Posterior vena cava (tissue), 2 donors: ENCODE measurements at places on chromosomes 7 and 10. TPM values are rescaled to one million over a fixed set of nuclear protein-coding genes. Genes with fewer than 3 reads are reported as not detected.
A peak's percentile ranks its signal among the peaks of the same experiment; 100 is the strongest.

- DNase-seq, result no peak
Observed at GRCh38 chr7:36157527-36158320, 4.7 kb downstream of the EEPD1 start.

The SLC39A12 gene
- total RNA-seq, result 0.10 TPM

DNA sequence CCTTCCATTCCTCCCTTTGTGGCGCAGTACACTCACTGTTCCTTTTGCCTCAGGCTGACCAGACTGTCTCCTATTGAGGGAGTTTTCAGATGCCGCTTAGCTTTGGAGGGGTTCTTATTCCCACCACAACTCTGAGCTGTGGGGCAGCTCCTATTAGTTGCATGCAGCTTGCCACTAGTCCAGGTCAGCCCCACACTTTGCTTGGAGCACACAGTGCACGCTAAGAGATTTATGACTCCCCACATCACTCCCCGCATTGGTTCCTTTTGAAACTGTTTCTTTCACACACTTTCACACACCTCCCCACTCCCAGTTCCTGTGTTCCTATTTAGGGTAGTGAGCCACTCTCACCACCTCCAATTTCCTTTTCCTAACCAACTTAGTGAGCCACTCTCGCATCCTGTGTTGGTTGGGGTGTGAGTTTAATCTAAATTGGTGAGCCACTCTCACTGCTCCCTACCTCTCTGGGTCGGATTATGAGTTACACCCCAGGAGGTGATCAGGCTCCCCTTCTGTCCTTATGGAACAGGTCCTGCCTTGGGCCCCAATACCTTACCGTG lies 10.4 kb upstream of the ZNF485 start:
- no peak for DNase-seq

GRCh38 chr10:119478811-119479341 lies 63.6 kb downstream of the RGS10 start:
- DNase-seq, result no peak

The HOXA3 gene
- total RNA-seq, result 9.3 TPM

DNA sequence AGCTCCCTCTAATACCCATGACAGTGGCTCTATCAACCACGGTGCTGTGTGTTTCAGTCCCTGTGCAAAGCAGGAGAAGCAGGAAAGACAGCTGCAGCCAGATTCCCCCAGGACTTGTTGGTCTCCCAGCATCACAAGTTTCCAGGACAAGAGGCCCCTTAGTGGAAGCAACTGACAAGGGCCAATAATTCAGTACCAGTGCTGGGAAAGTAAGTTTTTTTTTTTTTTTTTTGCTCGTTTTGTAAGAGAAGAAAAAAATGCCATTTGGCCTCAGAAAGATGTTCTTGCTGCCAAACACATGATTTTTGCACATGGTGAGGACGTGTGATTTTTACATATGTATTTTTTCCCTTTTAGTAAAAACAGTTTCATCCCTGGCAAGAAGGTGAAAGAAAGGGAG lies 284.2 kb upstream of the ZMIZ1 start:
- DNase-seq, result no peak

- no peak for DNase-seq
Observed at GRCh38 chr10:80492848-80493521, 38.9 kb downstream of the TSPAN14 start.

The LRIT1 gene
- total RNA-seq, result not detected

DNA sequence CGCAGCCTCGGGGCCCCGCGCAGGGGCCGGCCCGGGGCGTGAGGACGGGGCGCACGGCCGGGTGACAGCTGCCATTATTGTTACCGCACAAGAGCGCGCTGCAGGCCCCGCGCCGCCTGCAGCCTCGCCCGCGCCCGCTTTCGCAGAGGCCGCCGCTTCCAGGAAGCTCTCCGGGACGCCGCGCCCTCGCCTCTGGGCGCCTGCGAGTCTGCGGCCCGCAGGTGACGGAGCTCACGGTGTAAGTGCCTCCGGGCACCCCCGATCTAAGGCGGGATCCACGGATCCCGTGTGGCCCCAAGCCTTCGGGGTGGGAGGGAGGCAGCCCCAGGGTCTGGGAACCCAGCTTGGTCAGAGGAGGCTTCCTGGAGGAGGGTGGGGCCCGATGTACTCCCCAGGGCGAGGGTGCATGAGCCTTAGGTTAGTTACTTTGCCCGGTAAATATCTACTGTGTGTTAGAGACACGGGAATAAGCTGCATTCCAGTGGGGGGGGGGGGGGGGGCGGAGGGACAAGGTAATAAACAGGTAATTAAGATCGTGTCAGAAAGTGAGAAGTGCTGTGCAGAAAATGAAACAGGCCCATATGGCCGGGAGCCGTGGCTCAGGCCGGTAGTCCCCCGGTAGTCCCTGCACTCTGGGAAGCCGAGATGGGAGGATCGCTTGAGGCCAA lies 638 bp downstream of the IQCE start:
- peak; percentile 83 for DNase-seq
